RPMI8226 (cell line): ENCODE measurements at places on chromosomes 7 and 10.
A peak's percentile ranks its signal among the peaks of the same experiment; 100 is the strongest.

- no peak for DNase-seq
Observed at GRCh38 chr10:614790-615582, 74.5 kb downstream of the DIP2C start.

GRCh38 chr7:29998489-29998888 lies 8.9 kb upstream of the SCRN1 start:
- no peak for DNase-seq

DNA sequence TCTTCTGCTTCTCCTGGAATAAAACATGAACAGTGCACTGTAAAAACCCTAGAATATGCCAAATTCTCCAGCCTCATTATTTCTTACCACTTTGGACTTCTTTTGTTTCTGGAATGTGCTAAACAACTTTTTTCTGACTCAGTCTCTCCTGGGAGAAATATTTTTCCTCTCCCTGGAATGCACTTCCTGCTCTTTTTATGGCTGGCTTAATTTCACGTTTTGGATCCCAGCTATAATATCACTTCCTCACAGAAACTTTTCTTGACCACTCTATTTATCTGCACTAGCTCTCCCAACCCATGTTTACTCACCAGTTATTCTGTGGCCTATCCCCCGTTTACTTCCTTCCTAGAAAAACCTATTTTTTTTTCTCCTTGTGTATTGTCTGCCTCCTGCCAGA lies 26.7 kb downstream of the ABCB5 start:
- DNase-seq = no peak

GRCh38 chr10:1094112-1095057 lies 38.2 kb downstream of the WDR37 start:
- no peak for DNase-seq

DNA sequence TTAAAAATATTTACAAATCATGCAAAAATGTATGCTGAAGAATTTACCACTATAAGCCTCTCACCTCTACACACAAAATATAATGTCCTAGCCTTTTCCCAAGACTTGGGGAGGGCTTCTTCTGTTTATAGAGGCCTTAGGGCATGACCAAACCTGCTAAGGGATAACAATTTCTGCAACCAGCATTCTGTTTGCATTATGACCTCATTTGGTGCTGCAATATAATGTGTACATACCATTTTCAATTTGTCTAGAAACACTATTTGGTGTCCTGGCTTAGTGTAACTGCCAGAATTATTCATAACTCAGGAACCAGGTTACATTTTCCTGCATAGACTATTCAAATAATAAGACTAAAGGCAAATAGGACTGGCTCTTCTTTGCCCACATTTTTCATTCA lies 446.6 kb upstream of the SORCS1 start:
- no peak for DNase-seq

GRCh38 chr7:102834999-102835398 lies 77.8 kb upstream of the LRRC17 start:
- peak; percentile 51 for DNase-seq

DNA sequence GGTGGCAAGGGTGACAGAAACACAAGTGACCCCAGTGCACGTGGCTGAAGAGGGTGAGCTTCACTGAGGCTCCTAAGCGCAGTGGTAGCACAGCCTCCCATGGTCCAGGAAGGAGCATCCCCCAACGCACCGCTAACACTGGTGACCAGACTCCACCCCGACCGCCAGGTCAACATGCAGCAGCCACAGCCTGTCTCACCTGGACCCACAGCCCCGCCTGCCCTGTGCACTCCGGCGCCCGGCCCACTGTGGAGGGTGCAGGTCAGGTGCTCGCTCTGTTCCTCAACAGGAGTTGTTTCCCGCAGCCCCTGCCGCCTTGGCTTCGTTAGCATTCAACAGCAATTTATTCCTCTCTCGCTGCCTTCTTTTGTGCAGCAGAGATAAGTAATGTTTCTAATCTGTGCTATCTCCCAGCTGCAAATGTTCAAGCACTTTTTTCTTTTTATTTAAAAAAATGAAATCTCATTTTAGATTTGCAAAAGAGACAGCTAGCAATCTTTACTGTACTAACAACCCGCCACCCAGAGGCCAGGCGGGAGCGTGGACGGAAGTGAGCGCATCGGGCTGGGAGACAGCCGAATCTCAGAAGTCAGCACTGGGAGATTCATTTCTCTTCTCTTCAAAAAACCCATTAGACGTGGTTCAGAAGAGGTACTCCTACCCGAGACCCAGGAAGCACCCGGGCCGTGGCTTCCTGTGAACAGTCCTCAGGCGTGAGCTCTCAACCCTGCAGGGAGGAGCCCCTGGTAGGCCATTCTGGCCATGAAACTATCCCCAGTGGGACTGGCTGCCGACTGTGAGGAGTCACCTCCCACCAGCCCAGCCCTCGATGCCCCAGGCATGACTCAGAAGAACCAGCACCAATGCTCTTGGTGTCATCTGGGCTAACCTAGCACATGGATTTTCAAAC lies 133.4 kb downstream of the MAD1L1 start:
- no peak for DNase-seq

DNA sequence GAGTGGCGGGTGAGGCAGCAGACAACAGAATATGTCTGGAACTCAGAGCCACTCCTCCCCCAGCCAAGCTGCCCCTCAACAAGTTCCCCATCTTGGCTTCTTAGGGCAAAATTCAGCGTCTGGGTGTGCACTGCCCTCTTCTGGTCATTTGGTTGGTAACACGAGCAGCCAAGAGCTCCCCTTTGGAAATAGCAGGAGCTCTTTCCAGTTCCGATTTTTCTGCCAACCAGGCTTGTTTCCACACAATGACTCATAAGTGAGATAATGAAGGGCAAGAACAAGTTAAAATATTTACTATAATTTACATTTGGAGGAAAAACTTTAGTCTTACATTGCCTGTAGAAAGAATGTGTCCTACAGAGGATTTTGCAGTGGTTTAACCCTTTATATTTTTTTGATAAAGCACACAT lies 70.5 kb downstream of the ADCYAP1R1 start:
- peak; percentile 69 for DNase-seq

DNA sequence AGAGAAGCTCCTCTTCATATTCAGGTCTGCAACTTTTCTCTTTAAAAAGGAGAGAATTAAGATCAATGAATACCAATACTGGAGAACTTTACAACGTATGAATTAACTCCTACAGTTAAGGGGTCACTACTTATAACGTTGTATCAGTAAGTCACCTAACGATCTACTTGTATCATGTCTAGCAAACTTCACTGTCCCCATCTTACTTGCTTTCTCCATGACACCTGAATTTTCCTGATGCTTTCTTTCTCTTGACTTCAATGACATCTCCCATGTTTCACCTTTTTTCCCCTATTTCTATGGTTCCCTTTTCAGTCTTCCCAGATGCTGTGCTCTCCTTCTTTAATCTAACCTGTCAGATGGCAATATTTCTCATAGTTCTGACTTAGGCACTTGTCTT lies 19.6 kb downstream of the NAMPT start:
- DNase-seq = no peak

DNA sequence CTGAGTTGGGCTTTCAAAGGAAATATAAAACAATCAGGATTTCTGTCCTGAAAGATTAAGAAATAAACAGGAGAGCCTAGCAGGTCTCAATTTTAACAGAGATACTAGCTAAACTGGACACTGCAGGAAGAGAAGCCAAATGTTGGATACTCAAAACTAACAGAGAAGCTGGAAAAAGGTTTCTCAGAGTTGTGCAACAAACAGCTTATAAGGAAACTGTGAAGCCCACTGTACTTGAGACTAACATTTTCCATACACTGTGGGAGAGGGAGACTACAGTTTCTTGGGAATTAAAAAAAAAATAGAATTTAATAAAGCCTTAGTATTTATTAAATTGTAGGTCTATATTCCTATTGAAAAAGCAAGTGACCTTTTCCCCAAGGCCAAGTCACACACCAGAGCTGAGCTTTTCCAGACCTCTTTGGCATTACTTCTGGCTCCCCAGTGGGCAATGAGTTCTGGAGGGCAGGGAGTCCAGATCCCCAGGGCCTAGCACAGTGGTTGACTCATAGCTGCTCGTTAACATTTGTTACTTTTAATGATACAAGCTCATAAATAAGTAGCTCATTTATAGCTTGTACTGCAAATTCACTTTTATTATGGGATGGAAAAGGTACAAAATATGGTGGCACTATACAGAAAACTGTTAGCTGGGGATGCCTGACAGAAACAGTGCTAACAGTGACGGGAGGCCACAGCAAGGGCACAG lies 68.3 kb downstream of the MINDY3 start:
- no peak for DNase-seq

GRCh38 chr7:33582104-33582503 lies 323.2 kb upstream of the BMPER start:
- DNase-seq = no peak

GRCh38 chr7:7707806-7708205 lies 10.6 kb downstream of the RPA3 start:
- no peak for DNase-seq

GRCh38 chr10:119120875-119121274 lies 17.0 kb downstream of the DENND10 start:
- no peak for DNase-seq

GRCh38 chr7:73758581-73759138 lies 11.4 kb downstream of the CLDN3 start:
- DNase-seq = no peak

DNA sequence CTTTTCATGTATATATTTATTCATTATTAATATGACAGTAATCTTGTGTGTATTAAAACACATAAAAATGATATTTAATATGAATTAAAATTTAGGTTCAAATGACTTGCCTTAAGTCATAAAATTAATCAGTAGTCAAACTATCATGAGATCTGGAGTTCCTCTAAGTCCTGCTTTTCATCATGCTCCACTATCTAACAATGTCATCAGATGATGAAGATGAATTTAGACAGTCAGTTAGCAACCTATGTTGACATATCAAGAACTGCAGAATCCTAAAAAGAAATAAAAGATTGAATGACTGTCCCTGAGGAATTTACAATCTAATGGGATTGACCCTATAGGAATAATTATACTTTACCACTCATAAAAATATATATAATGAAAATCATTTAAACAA lies 7.1 kb downstream of the CABCOCO1 start:
- no peak for DNase-seq

- no peak for DNase-seq
Observed at GRCh38 chr10:13195016-13195415, 33.7 kb downstream of the MCM10 start.

DNA sequence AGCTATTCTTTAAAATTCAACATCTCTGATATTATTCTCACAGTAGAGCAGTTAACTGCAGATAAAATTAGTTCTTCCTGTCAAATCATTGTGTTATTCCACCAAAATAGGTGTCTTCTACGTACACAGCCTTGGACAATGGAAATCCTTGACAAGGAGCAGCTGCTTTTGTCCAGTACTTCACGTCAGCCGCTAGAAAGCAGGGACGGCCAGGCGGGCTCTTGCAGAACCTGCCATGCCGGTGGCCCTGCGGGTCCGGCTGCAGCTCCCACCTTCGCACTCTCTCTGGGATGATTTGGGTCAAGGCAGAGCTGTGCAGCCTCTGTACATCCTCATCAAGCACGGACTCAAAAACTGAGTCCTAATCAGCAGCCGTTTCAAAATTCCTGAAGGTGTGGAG lies 2.2 kb upstream of the FOXI2 start:
- no peak for DNase-seq

- DNase-seq = no peak
Observed at GRCh38 chr7:7821517-7821916, 103.1 kb upstream of the RPA3 start.

DNA sequence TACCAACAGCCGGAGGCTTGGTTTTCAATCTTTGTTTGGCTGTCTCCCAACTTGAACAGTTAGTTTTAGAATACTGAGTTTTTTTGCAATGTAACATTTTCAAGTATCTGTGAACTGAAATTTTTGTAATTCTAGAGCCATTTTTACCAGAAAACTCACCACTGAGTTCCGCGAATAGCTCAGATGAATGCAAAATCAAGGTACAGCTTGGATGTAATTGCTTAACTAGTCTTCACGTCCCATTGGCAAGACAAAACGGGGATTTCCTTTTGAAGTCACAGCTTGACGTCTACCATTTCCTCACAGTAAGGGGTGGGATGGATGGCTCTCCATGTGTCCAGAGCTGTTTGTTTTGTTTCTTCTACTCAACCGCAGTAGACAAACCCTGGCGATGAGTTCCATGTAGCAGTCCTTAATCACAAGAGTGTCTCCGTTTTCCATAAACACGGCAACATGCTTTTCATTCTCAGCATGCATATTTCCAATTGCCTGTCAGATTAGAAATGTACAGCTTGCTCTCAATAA lies 55.8 kb upstream of the FGFR2 start:
- DNase-seq = no peak

- DNase-seq = no peak
Observed at GRCh38 chr7:146660839-146661238, 544.2 kb downstream of the CNTNAP2 start.

- no peak for DNase-seq
Observed at GRCh38 chr7:74284781-74285259, 4.4 kb upstream of the CLIP2 start.

- DNase-seq = no peak
Observed at GRCh38 chr7:68524126-68524525, 1074.1 kb upstream of the AUTS2 start.

GRCh38 chr10:72126184-72126871 lies 38.0 kb upstream of the SPOCK2 start:
- DNase-seq = peak; percentile 3
